ENCODE measurements at places on chromosomes 5 and 9. TPM values are rescaled to one million over a fixed set of nuclear protein-coding genes. Genes with fewer than 3 reads are reported as not detected.

Gene SNCAIP
- total RNA-seq: not detected

Gene OBP2B
- total RNA-seq: not detected

Gene DPH7
- 37.1 TPM for total RNA-seq

DNA sequence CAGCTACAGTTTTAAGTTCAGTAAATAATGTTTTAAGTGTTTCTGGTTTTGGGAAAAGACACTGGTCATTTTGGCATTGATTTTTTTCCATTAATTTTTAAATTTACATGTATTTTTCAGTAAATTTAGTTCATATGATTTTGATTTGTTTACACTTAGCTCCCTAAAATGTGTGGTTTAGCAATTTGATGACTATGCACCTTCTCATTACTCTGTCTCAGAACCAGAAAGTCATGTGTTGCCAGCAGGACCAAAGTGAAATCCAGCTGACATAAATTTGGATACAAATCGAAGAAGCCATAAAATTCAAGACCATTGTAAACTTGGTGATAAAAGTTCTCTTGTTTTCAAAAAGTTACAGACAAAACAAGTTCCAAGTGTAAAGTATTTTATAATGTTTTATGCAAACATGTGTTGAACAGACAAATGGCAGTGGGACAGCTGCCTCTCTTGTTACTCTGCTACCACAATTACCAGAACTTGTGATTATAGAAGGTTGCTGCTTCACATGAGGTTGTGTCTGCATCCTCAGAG lies 354.8 kb downstream of the NR2F1-AS1 start:
- DNase-seq: no peak

GRCh38 chr5:175021841-175022625 lies 297.7 kb downstream of the MSX2 start:
- no peak for DNase-seq

DNA sequence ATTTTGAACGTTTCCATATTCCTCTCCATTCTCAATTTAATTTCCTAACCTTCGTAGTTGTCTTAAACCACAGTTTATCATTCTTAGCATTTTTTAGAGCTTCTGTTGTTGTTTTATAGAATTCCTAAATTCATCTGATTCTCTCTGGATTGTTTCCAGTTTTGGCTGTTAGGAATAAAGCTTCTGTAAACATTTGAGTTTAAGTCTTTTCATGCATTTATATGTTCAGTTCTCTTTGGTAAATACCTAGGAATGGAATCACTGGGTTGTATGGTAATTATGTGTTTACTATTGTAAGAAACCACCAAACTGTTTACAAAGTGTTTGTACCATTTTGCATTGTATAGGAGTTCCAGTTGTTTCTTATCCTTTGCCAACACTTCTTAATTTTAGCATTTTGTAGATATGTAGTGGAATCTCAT lies 29.7 kb downstream of the GPR21 start:
- no peak for DNase-seq
